Activated naive CD4-positive, alpha-beta T cell treated with anti-CD3 and anti-CD28 coated beads, Interleukin-2, amount 50 U/mL, for 16 hours (primary cell): ENCODE measurements at places on chromosomes 16 and 17.

DNA sequence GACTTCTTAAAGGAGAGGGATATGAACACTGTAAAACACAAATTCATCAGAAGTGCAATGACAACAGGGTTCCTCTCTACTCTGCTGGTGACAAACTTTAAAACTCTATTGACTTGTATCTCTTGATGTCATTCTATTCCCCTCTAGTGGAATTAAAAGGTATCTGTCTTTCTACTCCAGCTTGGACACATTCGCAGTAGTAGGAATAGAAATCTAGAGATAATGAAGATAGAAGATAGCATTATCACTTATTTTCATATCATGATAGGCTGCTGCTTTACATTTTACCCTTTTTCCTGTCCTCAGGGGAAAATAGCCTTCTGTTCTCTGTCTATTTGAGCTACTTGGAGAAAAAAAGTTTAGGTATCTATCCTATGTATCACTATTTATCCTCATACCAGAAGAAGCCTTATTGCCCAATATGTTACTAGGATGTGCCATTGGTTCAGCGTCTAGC, 209.6 kb upstream of the CACNG5 start:
- DNase-seq = no peak

- no peak for DNase-seq
These were observed 22.2 kb downstream of the ANKFY1 start for GRCh38 chr17:4241535-4241934.

- DNase-seq = peak; percentile 81
These were observed 21.8 kb upstream of the ASGR2 start for GRCh38 chr17:7136266-7136877.

- no peak for DNase-seq
These were observed 9.8 kb downstream of the CHST6 start for GRCh38 chr16:75485230-75486013.

- DNase-seq = no peak
These were observed 2.0 kb upstream of the ABCC12 start for GRCh38 chr16:48157794-48158193.

GRCh38 chr16:22674832-22675191, 139.2 kb upstream of the HS3ST2 start:
- DNase-seq = no peak

DNA sequence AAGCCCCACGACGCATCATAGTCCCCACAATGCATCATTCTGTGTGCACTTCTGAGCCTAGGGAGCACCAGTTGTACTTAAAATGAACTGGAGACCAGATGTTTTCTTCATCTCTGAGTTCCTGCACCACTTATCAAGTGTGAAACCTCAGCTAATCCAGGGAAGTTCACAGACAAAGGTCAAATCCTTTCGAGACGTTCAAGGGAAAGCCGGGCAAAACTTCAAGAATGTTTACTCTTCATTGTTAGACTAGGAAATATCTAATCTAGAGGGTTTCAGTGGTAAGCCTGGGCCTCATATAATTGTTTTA, 4.6 kb upstream of the PMP22 start:
- DNase-seq = no peak

GRCh38 chr17:71501711-71502110, 619.1 kb upstream of the SOX9 start:
- no peak for DNase-seq

DNA sequence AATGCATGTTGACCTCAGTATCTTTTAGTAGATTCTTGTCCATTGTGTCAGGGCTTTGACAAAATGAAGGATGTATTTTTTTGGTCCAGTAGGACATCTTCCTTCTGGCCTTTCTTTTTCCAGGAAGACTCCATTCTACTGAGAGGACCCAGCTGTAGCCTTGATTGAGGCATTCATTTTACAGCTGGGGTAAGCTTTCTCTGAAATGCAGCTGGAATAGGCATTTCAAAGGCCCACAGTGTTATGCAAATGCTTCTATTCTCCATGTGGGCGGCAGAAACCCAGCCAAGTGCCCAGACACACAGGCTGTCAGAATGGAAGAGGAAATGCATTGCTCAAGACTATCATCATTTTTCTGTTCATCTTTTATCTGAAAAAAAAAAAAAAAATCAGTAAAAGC, 629.0 kb upstream of the CDH8 start:
- no peak for DNase-seq

GRCh38 chr17:12041312-12041711, 20.6 kb downstream of the MAP2K4 start:
- no peak for DNase-seq

DNA sequence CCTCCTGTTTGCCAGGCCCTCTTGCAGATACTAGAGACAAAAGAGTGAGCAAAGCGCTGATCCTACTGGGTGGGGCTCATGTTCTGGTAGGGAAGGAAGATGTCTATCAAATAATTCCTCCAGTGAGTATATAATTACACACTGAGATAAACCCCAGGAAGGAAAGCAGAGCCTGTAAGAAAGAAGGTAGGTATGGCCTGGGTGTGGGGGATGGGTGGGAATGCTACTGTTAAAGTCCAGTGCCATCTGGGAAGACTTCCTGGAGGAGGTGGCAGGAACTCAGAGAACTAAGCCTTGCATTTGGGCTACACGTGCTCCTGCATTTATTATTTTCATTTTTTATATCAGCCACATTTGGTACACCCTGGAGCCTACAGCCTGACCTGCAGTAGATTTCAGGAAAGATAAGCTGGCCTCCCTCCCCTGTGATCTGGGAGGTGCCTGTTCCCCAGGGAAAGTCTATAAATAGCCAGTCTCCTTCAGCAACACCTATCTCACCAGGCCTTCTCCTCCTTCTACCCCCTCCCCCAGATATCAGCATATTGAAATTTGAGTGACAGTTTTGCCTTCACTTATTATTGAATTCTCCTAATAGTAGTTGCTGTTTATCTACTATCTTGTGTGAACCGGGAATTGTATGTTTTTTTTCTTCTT, 11.5 kb downstream of the ATP2C2 start:
- no peak for DNase-seq

DNA sequence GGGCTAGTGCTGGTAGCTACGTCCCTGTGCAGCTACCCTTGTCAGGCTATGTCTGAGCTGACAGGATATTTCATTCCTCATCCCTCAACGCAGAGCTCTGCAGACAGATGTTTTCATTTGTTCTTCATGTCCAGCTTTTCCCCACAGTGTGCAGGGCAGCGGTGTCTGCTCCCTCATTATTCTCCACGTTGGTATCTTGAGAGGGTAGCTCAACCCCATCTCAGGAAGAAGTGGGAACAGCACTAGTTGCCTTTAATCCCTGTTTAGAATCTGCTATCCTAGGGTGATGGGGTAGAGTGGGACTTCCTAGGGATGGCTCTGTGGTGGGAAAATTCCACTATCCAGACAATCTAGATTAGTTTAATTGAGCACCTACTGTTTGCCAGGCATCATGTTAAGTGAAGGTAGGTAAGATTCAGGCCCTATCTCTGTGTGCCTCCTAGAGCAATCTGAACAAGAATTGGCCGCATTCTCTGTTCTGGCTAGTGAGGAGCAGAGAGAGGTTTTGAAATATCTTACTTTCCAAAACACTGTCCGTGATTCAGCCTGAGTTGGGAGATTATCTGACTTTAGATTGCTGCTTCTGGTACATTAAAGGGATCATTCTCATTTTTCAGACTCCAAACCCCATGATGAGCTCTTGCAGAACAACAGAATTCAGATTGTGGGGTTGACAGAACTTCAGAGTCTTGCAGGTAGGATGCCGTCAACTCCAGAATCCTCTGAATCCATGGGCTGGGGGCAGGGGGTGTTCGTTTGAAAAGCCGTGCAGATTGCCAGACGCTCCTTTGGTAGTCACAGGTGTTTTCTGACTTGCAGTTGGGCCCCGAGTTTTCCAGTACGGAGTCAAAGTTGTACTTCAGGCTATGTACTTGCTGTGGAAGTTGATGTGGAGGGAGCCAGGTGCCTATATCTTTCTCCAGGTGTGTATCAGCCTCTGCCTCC, 963 bp downstream of the ALG1 start:
- no peak for DNase-seq

DNA sequence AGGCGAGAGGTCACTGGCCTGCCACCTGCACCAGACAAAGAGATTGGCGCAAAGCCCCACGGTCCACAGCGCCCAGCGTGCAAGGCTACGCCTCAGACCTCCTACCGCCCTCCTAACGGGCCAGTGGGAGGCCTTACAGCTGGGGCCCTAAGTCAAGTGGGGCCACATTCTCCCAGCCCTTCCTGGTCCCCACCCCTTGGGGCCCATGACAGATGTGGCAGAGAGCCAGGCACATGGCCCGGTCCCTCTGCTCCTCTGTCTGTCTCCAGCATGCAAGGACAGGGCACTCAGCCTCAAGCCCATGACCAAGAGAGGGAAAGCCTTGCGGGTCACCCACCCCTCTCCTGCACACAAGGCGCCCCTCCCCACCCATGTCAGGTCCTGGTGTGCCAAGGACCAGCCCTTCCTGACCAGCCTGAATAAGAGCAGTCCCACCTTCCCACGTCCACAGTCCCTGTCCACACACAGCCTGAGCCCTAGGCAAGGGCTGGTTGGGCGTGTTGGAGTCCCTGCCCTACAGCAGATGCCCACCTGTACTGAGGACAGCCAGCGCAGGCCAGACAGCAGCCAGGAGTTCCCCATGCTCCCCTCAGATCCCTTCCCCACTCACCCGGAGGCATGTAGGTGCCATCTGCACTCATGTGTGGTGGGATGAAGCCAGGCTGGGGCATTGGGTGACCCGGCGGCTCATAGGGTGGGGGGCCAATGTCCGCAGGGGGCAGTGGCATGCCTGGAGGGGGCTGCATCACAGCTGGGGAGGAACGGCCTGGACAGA, 25.3 kb downstream of the CDIP1 start:
- DNase-seq = no peak

GRCh38 chr17:80858301-80859001, 133.2 kb upstream of the CHMP6 start:
- DNase-seq = no peak

DNA sequence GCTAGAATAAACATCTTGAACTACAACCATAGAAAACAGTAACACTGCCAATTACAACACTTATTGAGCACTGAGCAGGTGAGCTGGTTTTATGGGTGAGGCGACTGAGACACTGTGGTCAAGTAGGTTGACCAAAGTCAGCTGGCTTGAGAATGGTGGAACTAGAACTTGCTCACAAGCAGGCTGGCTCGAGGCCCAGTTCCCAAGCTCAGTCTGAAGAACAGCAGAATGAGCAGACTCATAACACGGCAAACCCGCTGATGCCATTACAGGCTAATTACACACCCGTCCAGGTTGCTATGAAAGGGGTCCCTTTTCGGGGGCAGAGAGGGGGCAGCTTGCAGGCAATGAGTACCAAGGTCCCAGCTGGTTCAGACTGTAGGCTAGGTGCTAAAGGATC, 6.5 kb downstream of the ZZEF1 start:
- no peak for DNase-seq

DNA sequence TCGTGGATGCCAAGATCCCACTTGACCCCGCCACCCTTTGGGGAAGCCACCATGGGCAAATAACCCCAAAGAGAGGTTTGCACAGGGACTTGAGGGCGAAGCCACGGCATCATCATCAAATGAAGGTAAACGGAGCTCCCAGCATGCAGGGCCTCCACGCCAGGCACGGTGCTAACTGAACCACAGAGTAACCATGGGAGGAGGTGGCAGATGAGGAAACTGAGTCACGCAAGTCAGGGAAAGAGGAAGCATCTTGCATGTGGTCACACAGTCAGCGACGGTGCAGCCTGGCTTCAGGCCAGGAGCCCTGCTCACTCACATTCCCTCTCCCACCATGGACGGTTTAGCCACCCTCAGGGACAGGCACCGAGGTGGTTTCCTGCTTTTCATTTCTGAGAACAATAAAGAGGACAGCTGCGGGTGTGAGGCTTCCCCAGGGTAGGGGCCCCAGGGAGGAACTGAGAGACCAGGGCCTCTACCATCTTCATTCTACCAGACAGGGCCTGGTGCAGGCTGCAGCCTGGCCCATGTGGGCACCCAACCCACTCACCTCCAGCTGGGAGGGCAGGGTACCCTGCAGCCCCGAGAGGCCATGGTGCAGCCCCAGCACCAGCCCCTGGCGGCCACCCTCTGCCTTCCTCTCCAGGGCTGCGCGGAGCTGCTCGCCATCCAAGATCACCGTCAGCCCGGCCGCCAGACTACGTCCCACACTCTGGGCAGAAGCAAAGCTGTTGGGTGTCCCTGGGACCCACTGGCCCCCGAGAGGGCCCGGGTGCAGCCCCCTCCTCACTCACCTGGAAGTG, 78.3 kb downstream of the RMI2 start:
- no peak for DNase-seq

GRCh38 chr16:28241924-28242323, 30.2 kb upstream of the XPO6 start:
- no peak for DNase-seq

DNA sequence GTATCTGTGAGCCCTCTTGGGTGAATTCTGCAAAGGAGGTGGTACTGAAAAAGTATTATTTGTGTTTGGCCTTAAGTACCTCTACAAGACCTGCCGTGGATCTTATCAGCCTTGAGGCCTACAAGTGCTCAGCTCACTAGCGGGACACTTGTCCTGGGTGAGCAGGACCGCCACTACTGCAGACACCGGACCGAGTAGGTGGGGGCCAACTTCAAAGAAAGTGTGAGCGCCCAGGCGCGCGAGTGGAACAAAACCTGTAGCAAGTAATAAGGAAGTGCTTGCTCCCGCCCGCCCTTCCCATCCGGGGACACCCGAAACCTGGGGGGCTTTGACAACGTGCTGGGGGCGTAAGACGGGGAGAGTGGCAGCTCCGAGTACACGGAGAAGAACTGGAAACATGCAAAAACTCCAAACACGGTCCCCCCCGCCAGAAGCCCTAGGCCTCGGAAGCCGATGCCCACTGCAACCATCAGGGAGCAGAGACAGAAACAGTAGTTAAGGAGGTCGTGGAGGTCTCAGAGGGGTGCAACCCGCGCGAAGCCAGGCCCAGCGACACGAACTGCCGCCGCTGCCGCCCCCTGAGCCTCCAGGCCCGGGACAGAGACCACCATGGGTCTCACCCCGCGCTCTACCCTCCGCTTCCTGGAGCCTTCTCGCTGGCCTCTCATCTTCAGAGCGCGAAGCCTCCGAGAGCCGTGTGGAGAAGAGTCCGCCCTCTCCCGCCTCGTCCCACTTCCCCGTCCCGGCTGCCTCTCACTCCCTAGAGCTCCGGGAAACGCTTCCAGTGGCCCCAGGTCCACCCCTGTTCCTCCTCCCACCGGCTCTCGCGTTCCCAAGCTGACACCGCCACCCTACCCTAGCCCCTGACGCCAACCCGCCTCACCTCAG, 537 bp downstream of the CNOT1 start:
- peak; percentile 41 for DNase-seq

DNA sequence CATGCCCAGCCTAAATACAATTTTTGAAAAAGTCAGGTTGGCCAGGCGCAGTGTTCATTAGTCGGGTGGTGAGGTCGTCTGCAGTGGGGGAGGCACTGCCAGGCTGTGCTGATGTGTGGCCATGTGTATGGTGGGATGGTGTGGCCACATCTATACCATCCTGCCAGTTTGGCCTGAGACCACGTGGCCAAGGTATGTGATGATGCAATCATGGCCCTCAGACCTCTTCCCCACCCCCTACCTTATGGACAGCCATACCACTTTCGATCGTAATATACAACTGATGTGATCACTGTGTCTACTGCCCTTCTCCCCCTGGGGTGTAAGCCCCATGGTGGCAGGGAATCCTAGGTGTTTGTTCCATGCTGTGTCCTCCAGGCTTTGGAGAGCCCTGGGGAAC, 23.7 kb downstream of the SBK1 start:
- no peak for DNase-seq

GRCh38 chr16:84234321-84235241, 5.2 kb downstream of the KCNG4 start:
- no peak for DNase-seq
